ENCODE measurements at places on chromosomes 4 and X.

GRCh38 chr4:111855308-111855707, 289.9 kb upstream of the FAM241A start:
- DNase-seq = no peak

DNA sequence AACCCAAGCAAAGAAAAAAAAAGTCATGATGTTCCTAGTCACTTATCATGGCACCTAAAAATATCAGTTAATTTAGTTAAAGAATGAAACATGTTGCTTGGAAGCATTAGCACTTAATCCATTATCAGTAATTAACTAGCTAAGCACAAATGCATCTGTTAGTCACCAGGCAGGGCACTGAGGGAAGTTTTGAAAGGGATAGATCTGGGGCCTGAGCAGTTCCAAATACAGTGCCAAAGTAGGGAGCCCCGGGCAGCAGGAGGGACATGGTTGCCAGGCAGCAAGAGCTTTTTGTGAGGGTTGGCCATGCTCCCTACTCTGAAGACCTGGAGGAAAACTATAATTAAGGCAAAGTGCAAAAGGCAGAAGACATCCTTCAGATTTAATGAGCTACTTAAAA, 62.0 kb downstream of the PHKA1 start:
- DNase-seq = peak; percentile 9

DNA sequence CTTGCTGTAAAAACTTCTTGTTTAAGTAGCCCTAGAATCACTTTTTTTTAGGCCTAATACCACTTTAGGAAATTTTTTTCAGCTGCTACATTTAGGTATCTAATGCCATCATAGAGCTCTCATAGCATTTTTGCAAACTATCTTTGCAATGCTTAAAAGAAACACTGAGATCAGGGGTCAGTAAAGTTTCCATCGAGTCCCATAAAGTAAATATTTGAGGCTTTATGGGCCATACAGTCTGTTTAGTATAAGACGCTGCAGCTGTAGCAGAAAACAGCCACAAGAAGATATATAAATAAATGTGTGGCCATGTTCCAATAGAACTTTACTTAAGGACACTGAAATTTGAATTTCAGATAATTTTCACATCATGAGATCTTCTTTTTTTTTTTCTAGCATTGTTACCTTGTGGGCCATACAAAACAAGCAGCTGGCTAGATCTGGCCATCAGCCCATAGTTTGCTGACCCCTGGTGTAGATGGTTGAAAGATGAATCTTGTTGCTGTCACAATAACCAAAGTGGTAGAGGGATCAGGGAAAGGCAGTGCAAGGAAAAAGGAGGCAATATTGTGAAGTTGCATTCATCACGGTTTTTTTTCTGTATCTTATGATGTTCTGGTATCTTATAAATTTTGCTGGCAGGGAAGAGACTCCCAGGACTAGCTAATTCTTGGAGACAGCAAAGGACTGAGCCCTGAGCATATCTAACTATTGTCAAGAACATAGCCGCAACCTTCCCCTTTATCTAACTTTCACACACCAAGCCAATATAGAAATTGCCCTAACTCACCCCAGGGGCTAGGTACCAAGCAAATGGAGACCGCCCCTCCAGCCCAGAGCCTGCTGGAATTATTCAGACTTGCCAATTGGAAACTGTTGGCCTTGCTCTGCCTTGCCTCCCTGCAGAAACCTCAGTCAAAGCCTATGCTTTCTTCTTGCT, 46.6 kb downstream of the RASGEF1B start:
- no peak for DNase-seq

DNA sequence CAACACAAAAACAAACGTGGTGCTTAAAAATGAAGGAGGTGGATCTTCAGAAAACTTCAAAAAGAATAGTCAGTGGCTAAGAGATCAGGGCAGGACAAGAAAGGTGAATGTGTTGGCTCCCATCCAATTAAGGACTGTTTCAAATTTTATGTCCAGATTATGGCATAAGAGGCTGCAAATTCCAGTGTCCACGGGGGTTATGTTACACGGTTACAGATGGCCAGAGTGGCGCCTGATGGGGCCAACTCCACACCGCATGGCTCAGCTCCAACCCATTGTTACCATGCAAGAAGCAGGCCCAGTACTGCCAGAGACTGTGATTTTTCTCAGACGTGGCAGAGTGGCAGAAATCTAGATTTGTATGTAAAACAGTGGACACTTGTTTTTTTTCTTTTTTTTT, 168.4 kb upstream of the TENM3 start:
- no peak for DNase-seq

- no peak for DNase-seq
These were observed 288.0 kb upstream of the PPP1R2C start for GRCh38 chrX:43065978-43066377.

- DNase-seq = no peak
These were observed 84.3 kb downstream of the TRAM1L1 start for GRCh38 chr4:117001077-117001476.

DNA sequence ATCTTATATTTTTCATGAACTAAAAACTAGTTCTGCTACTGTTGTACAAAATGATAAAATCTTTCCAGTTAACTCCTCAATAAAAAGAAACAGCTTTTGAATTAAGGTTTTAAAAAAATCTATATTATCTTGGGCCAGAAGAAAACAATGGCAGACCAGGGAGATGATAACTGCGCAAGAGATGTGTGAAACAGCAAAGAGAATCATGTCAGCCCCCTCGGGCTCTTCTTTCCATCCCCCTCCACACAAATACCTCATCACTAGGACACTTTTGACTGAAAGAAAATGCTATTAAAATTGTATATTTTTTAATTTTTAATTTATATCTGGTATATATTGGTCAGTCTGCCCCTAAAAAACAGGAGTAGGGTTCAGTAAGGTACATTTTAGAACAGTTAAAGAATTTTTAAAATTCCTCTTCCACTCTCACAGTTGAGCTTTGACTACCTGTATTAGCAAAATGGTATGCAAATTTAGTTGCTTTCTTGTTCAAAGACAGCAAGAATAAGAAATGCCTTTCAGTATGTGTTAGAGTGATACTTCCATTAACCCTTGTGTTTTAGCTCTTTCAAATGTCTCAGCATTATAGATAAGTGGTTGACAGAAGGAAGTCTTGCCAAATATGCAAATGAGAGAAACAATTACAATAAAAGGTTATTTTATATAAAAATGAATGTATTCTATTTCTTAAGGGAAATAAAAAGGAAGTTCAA, 36.4 kb upstream of the LCORL start:
- no peak for DNase-seq

DNA sequence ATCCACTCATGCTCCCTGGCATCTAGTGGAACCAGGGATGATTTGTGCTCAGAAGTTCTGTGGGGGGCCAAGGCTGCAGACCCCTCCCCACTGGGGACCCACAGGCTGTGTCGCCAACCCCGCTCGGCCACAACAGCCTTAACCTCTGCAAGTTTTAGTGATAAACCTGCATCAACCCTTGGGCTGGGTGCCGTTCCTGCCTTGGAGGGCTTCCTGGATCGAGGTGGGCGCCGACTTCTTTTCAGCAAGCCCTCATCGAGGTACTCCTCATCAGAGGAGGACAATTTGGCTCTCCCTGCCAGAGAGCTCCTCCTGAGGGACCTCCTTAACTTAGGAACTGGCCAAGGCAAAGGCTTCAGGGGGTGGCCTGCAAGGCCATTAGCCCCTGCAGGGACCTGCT, 1.9 kb downstream of the SOWAHB start:
- DNase-seq = no peak

- DNase-seq = peak; percentile 24
These were observed 37.8 kb upstream of the SLC9A7 start for GRCh38 chrX:46796574-46797191.

GRCh38 chrX:37894725-37895124, 47.4 kb upstream of the DYNLT3 start:
- no peak for DNase-seq

DNA sequence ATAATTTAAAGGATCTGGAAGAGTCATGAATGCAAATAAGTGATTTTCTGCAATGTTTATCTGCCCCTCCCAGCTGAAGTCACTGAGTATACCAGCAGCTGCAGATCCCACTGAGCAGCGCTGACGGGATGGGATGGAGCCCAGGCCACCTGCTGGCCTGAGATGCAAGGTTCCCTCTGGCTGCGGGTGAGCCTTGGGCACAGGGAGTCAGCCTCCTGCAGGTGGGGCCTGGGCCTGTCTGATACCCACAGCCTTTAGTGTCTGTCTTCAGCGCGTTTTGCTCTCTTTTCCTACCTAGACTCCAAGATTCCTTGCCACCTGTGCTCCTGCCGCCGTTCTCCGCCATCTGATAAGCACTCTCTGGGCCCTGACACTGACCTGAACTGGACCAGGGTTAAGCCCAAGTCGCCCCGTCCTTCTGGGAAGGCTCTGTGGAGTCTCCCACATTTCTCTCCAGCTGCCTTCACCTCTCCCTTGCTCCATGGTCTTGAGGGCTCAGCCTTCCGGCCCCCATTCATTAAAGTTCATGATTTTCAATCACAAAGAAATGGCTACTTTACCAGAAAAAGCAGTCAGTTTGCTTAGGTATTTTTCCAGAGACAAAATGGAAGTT, 223.1 kb upstream of the FAT1 start:
- no peak for DNase-seq

DNA sequence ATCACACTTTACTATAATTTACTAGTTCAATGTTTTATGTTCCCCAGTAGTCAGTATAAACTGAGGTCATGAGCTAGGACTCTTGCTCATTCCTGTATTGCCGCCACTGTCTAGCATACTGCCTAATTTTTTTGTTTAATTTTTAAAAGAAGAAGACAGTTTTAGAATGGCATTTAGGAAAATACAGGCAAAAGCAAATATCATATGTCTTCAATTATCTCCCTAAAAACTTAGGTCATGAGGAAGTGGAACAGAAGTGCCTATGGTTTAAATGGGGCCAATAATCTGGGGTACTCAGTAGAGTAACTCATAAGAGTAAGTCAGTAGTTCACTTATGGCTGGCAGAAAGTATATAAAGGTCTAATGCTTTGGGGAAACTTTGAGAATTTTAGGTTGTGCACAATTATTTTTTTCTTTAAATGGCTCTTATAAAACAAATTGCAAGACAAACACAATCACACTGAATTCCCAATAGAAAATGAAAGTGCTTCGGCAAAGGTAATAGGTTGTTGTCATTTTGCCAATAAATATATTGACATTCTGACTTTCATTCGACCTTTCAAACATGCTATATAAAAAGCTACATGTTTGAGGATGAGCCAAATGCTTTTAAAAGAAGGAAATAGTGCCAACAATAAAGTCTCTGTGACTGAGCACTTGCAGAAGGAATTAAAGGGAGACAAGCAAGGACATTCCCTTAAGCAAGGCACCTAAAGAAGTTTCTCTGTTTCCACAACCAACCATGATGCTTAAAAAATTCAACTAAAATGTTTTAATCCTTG, 390.1 kb downstream of the PDGFC start:
- DNase-seq = no peak

GRCh38 chr4:185015108-185015507, 3.2 kb upstream of the HELT start:
- no peak for DNase-seq

GRCh38 chrX:2446815-2447214, 54.0 kb downstream of the DHRSX start:
- no peak for DNase-seq

DNA sequence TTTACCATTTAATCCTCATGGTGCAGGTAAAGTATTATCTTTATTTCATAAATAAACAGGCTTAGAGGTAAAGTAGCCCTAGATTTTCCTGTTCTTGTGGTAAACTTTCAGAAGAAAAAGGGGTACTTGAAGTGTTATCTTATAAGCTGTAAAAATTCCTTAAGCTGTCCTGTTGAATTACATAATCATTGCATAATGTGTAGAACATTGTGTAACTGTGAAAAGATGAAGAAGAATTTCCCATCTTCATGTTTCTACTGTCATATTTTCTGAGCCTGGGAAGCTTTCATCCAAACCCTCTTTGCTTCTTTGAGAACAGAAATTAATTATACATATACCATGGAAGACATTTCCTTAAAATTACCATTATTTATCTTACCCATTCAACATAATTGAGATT, 90.5 kb downstream of the ELOVL6 start:
- DNase-seq = no peak

- DNase-seq = no peak
These were observed 112.6 kb upstream of the MAPK10 start for GRCh38 chr4:86472377-86473019.

- no peak for DNase-seq
These were observed 119.9 kb downstream of the ANK2 start for GRCh38 chr4:113169368-113169767.

- DNase-seq = no peak
These were observed 76.7 kb upstream of the NAF1 start for GRCh38 chr4:163243297-163243981.

DNA sequence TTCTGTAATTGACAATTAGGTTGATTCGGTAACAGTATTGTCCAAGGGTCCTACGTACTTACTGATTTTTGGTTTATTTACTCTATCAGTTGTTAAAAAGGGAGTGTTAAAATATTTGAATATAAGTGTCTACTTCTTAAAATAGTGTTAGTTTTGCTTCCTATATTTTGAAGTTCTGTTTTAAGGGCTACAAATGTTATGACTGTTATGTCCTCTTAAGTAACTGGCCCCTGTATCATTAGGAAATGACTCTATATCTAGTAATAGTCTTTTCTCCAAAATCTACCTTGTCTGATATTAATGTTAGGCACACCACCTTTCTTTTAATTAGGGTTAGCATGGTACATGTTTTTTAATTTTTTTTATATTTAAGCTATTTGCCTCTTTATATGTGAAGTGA, 30.1 kb downstream of the ANKRD50 start:
- DNase-seq = no peak

GRCh38 chrX:148203531-148203930, 222.4 kb downstream of the FMR1NB start:
- no peak for DNase-seq

DNA sequence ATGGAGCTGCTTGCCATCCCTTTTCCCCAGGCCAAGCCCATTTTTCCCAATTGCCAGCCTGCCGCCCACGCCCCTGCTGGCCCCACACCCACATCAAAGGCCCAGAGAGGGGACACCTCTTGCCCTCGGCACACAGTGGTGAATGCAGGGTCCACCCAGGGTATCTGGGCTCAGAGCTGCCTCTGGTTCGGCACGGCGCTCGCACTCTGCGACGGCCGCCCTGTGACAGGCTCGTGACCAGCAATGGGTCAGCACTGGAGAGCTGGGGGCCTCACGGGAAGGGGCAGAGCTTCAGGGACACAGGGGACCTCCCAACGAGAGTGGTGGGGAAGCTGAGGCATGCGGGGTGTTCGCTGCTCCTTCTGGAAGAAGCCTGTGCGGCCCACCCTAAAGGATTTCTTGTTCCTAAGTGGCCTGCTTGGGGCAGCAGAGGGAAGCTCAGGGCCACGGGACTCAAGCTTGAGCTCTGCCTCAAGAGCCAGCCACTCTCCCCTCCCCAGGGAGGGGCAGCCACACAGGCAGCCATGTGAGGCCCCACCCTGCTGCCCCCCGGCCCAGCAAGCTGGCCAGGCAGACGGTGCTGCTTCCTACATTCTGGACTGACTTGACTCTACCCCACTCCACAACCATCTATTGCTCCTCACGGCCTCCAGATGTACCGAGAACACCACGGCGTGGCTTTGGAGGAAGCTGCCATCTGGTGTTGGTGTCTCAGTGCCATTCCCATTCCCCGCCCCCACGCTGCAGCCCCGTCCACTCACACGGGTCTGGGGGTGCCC, 73.7 kb downstream of the ABLIM2 start:
- DNase-seq = no peak

Measured in spinal cord (tissue), 10 donors.